Endothelial cell (in vitro differentiated cells): ENCODE measurements at places on chromosomes 12 and 14.

DNA sequence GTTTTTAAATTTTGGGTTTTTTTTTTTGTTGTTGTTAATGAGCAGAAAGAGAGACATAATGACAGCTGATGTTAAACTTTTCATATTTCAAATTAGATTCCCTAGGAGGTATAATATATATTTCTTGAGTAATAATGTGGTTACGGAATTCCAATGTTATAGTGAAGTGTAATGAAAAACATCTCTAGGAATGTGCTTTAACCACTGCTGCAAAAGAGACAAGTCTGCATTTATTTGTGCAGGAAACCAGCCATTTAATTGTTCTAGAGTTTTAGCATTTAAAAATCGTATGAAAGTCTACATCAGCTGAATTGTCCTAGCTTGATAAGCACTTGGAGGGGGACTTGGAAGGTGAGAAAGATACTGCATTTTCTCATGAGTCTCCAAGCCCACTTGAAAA, 14.3 kb downstream of the SERPINA10 start:
- no peak for DNase-seq

DNA sequence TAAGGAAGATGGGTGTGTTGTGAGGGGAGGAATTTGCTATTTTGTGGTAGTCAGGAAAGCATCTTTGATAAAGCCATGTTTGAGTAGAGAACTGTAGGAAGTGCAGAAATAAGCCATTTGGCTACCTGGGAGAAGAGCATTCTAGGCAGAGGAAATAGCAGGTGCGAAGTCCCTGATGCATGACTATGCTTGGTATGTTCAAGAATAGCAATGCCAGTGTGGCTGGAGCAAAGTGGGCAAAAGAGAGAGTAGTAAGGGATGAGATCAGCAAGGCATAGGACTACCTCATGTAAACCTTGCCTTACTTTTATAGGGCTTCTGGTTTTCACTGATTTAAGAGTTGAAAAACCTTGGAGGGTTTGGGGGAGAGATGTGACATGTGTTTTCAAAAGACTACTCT, 365.5 kb upstream of the GARIN6 start:
- DNase-seq, result no peak

DNA sequence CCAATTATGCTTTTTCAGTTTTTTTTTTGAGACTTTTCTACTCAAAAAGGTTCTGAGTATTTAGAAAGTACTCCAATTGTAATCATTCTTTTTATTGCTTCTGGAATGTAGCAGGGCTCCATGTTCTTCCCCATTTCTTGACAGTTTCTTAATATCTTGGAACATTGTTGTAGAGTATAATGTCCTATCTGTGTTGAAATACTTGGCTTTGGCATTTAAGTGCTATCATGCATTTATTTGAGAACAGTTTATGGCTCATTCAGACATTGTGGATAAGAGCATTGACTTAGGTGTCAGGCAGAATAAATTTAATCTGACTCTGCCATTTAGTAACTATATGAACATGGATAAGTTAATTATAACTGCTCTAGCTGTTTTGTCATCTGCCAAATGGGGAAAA, 28.3 kb downstream of the ADIPOR2 start:
- no peak for DNase-seq

- no peak for DNase-seq
Observed at GRCh38 chr12:62717643-62718042, 217.3 kb downstream of the PPM1H start.

- DNase-seq, result no peak
Observed at GRCh38 chr12:3129301-3130056, 52.3 kb downstream of the TSPAN9 start.

GRCh38 chr12:2301531-2302461, 249.0 kb downstream of the CACNA1C start:
- no peak for DNase-seq
